Mucosa of gallbladder (tissue), 1 donor: ENCODE measurements at places on chromosomes 3 and 15.

- no peak for DNase-seq
Observed at GRCh38 chr3:195240939-195241338, 30.0 kb downstream of the XXYLT1 start.

DNA sequence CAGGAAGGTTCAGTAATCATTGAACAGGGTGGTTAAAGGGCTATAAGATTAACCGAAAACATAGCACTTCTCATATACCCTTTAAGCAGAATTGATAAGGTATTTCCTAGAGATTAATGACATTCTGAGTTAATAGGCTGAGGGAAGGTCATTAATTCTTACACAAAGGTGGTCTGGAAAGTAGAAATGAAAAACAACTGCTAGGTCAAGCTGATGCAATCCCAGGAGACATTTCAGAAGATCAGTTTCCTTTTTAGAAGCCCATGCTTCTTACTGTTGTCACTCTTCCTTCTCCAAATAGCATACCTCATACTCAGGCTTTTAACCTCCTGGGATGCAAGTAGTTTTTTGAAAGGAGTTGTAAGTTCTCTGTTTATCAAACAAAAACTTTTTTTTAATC is 8.8 kb downstream of the FILIP1L start:
- no peak for DNase-seq

DNA sequence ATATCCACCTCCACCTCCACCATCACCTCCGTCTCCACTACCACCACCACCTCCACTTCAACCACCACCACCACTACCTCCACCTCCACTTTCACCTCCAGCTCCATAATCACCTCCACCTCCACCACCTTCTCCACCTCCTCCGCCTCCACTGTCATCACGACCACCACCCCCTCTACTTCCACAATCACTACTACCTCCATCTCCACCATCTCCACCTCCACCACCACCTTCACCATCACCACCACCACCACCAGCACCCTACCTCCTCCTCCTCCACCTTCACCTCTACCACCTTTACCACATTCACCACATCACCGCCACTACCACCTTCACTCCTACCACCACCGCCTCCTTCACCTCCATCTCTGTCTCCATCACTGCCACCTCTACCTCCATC is 435.7 kb downstream of the MCTP2 start:
- DNase-seq: no peak

- no peak for DNase-seq
Observed at GRCh38 chr3:34725774-34726173, 913.6 kb upstream of the ARPP21 start.

DNA sequence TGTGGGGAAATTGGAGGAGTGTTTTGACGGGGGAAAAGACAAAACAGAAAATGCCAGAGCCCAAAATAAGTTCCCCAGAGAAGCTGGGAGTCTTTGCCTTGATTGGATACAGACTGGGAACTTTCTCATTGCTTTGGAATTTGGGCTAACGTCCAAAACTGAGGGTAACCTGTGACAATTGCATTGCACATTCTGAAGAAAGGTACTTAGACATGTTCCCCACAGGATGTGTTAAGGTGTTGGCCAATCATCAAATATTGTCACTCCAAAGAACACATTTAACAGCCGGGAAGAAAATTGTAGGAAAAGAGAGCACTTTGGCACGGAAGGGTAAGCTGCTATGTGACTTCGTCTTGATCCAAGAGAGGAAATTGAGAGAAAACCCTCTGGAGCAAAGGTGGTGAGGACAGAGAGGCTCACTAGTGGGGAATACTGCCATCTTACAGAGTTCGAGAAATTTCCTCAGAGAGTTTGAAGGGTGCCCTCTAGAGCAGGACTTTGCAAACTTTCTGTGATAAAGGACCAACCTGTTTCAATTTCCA is 619.5 kb upstream of the TBL1XR1 start:
- peak; percentile 60 for DNase-seq

DNA sequence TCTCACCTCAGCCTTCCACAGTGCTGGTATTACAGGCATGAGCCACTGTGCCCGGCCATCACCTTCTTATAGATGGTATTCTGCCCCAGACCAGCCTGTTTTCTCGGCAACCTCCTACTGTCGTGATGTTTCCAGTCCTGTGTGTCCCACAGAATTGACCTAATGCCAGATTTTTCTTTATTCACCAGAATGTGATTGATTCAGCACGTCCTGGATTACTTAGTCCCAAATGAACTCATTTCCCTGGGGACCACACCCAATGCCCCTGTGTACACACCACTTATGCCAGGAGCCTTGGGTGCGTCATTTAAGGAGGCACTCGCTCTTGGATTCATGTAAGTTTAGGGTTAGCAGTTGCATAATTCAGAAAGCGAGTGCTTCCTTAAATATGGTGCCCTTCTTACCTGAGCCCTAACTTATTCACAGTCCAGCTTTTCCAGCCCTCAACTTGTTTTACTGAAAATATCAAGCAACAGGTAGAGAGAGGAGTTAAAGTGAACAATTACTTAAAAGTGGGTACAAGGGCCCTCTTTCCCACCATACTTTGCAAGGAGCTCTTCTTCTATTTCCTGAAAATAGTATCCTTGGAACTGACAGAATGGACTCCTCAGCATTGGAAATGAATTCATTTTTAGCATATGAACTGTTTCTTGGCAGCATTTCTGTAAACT is 64.6 kb upstream of the UBE2E1 start:
- DNase-seq: peak; percentile 58

- no peak for DNase-seq
Observed at GRCh38 chr3:131988209-131988608, 46.6 kb downstream of the CPNE4 start.
